ENCODE measurements at places on chromosomes 16 and 17.

- DNase-seq = no peak
Measured at GRCh38 chr16:19783363-19784182, 65.5 kb downstream of the IQCK start.

- DNase-seq = peak; percentile 13
Measured at GRCh38 chr16:55701442-55702319, 45.9 kb downstream of the SLC6A2 start.

- DNase-seq = no peak
Measured at GRCh38 chr16:64094992-64095634, 1026.8 kb downstream of the CDH11 start.

DNA sequence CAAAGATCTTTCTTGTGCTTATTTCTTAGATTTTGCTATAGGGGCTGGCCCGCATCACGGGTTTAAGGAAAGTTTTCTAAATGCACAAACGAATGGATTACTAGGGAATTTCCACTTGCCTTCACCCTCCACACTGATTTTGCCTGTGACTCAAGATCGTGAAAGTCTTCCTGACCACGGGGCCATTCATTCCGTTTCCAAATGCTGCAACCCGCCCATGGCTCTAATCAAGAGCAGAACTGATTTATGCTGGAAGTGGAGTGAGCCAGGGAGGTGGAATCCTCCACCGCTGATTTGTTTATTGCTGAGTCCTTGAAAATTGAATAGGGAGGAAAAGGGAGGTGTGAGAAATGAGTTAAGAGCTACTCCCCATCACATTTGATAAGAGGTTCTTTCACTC lies 52.4 kb downstream of the CA10 start:
- no peak for DNase-seq
